ENCODE measurements at places on chromosomes 6 and 20. TPM values are rescaled to one million over a fixed set of nuclear protein-coding genes. Genes with fewer than 3 reads are reported as not detected.

Gene PI16
- total RNA-seq = 0.20 TPM

Gene ITPR3
- 23.7 TPM for total RNA-seq

Gene NRN1
- 1.6 TPM for total RNA-seq

Gene C6orf132
- 216 TPM for total RNA-seq

Gene TREML4
- not detected for total RNA-seq

Gene MACROD2
- 2.2 TPM for total RNA-seq

Gene C6orf58
- not detected for total RNA-seq

Gene NOX3
- not detected for total RNA-seq

Gene BPI
- not detected for total RNA-seq

Gene FOXF2
- total RNA-seq = 0.64 TPM

Gene RIPOR3
- total RNA-seq = 1.2 TPM

Measured in esophagus mucosa (tissue), 1 donor.